ENCODE measurements at places on chromosomes 4 and X. TPM values are rescaled to one million over a fixed set of nuclear protein-coding genes. Genes with fewer than 3 reads are reported as not detected.

FAM184B gene
- polyA plus RNA-seq = 4.1 TPM

MAGEB2 gene
- not detected for polyA plus RNA-seq

AR gene
- polyA plus RNA-seq = 3.7 TPM

ACOX3 gene
- 12.7 TPM for polyA plus RNA-seq

ATP8A1 gene
- 9.4 TPM for polyA plus RNA-seq

TRAPPC11 gene
- 24.7 TPM for polyA plus RNA-seq

PCDH18 gene
- 58.9 TPM for polyA plus RNA-seq

MAGEB17 gene
- polyA plus RNA-seq = 0.36 TPM

CSN1S1 gene
- polyA plus RNA-seq = not detected

TSPAN7 gene
- 117 TPM for polyA plus RNA-seq

SHOX gene
- polyA plus RNA-seq = 5.8 TPM

HDX gene
- 4.7 TPM for polyA plus RNA-seq

AGTR2 gene
- polyA plus RNA-seq = 32.4 TPM

NEUROG2 gene
- not detected for polyA plus RNA-seq

PAGE1 gene
- polyA plus RNA-seq = not detected

GRCh38 chr4:86160426-86160825 is 199.4 kb downstream of the MAPK10 start:
- DNase-seq = no peak

GRCh38 chr4:26375551-26375950 is 54.7 kb downstream of the RBPJ start:
- DNase-seq = peak; percentile 90

- no peak for DNase-seq
Observed at GRCh38 chrX:69125094-69125493, 40.2 kb downstream of the PJA1 start.

GRCh38 chrX:150736475-150736874 is 43.3 kb downstream of the MTMR1 start:
- no peak for DNase-seq

- no peak for DNase-seq
Observed at GRCh38 chr4:86376850-86377249, 17.0 kb upstream of the MAPK10 start.

DNA sequence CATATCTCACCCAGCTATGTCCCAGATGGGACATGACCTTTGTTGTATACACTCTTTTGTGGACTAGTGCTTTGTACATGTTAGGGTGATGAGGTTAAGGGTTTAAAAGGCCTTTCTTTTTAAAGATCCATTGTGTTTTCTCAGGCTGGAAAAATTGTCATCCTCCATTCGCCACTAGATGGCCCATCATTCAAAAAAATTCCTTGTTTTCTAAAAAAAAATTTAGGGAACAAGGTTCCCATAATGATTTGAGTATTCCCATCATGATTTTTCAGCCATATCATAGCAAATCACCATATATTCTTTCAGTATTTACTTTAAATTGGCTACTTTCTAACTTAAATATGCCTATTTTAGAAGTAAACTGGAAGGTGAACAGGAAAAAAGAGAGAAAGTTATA is 91.9 kb upstream of the TMEM164 start:
- peak; percentile 11 for DNase-seq

GRCh38 chrX:133786382-133786781 is 199.0 kb downstream of the GPC3 start:
- no peak for DNase-seq

DNA sequence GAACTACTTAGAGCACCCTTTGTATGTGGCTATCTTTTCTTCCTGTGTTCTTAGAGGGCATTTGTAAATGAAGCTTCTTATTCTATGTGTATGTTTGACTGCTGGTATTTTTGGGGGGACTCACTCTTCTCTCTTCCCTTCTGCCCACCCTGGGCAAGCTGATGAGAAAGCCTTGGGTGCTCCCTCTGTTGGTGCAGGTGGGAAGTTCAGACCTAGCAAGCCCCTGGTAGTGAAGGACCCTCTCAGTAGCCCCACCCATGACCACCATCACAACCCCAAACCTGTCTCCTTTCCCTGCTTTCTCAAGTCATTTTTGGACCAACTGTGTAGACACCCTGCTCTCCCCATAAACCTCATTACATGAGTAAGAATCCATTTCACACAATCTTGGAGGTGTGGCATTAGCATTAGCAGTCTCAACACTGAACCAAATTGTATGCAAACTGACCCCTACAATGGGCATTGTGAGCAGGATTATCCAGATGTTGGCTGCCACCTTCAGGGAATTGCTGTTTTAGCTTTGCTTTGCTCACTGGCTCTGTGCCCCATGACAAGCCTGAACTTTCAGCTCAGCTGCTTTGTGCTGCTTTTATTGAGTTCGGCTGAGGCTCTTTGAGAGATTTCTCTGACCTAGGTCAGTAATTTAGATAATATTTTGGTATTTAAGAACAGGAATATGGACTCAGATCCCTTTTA is 27.9 kb downstream of the TRIM61 start:
- DNase-seq = peak; percentile 82

DNA sequence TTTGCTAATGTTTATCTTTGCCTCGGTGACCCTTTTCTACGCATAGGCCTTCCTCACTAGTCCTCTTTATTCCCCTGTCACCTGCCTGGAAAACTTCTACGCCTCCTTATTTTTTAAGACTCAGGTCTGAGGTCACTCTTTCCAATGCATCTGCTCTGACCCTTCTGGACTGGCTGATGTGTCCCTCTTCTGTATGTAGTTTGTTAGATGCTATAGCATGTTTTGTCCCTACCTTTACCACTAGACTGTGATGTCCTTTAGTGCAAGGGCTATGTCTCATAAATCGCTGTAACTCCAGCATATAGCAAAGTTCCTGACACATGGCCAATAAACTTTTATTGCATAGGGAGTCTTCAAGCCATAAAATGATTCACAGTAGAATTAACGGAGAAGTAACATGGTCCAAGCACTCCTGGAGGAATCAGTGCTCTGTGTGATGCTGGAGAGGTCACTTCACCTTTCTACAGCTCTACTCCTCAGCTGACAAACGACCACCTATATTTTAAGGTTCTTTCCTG is 872.5 kb upstream of the SLIT2 start:
- no peak for DNase-seq
